Peyer's patch (tissue), 4 donors: ENCODE measurements at places on chromosomes 7 and 10. TPM values are rescaled to one million over a fixed set of nuclear protein-coding genes. Genes with fewer than 3 reads are reported as not detected.

The CALHM1 gene
- not detected for total RNA-seq

GRCh38 chr10:122882766-122883165 is 3.4 kb upstream of the FAM24B start:
- DNase-seq: no peak

- no peak for DNase-seq
These were observed 197.0 kb upstream of the ZMIZ1 start for GRCh38 chr10:78871796-78872195.

DNA sequence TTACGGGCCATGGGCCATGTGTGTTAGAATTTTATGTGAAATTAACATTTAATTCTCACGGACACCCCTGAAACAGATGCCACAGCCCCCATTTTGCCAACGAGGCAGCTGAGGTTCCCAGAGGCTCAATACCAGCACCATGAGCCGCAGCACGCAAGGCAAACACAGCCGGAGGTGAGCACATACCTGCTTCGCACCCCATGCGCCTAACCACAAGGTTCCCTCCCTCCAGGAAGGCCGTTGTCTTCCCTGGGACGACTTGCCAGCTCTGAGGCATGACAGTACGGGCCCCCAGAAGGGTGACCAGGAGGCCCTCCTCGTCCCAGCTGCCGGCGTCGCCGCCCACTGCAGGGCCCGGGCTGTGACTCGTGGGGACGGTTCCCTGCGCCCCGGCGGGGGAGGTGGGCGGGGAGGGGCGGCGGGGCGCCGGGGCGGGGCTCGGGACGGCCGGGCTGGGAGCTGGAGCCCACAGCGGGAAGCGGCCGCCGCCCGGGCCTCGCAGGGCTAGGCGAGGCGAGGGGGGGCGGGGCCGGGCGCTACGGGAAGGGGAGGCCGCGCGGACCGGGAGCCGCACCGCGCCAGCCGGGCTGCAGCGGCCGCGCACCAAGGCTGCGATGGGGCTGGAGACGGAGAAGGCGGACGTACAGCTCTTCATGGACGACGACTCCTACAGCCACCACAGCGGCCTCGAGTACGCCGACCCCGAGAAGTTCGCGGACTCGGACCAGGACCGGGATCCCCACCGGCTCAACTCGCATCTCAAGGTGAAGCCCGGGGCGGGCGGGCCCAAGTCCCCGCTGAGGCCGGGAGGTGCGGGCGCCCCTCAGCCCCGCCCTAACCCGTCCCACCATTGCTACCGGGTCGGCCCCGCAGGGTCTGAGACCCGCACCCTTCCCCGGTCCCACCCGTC is at the start of gene CAV2:
Gene CAV2, plus strand, starts transcription at position 571 of the 910 bp plus-strand sequence. Its CDS starts 44 bp downstream, at position 615.
- DNase-seq: peak; percentile 66

DNA sequence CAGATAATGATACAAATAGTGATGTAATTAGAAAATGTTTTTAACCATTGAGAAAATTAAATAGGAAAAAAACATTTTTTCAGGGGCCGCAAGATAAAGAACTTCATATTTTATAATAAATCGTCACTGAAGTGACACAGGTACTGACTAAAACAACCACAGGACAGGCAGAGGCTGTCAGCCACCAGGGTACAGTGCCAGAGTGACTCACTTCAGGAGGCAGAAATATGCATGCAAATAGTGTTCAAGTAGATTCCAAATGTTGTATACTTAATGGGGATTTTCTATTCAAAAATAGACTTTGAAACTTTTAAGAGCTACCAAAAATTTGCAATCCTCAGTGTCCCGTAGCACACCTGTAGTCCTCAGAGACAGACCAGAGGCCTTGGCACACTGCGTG is 68.6 kb downstream of the FRMPD2 start:
- DNase-seq: no peak
